Activated CD4-positive, alpha-beta T cell treated with anti-CD3 and anti-CD28 coated beads, Interleukin-2, amount 10 ng/mL, durations not matched to agents 7 days and 5 days (primary cell): ENCODE measurements at places on chromosomes 11 and 22.

GRCh38 chr11:73242251-73243092, 24.4 kb downstream of the P2RY2 start:
- DNase-seq, result peak; percentile 78

- DNase-seq, result no peak
These were observed 4.8 kb upstream of the ELFN2 start for GRCh38 chr22:37431801-37432707.

- no peak for DNase-seq
These were observed 34.4 kb upstream of the HEPHL1 start for GRCh38 chr11:93986716-93987115.

DNA sequence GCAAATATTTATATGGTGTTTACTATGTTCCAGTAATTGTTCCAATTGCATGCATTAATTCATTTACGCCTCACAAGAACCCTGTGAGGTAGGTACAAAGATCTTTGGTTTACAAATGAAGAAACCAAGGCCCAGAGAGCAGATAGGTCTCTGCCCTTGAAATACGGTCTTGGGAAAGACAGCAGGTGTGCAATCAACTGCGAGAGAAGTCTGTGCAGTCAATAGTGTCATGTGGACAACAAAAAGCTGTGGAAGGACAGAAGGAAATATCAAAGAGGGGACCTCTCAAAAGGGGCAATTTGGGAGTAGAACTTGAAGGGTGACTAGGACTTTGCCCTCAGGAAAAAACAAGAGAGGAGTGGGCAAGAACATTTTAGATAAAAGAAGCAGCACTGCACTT, 8.9 kb downstream of the CNTF start:
- no peak for DNase-seq

DNA sequence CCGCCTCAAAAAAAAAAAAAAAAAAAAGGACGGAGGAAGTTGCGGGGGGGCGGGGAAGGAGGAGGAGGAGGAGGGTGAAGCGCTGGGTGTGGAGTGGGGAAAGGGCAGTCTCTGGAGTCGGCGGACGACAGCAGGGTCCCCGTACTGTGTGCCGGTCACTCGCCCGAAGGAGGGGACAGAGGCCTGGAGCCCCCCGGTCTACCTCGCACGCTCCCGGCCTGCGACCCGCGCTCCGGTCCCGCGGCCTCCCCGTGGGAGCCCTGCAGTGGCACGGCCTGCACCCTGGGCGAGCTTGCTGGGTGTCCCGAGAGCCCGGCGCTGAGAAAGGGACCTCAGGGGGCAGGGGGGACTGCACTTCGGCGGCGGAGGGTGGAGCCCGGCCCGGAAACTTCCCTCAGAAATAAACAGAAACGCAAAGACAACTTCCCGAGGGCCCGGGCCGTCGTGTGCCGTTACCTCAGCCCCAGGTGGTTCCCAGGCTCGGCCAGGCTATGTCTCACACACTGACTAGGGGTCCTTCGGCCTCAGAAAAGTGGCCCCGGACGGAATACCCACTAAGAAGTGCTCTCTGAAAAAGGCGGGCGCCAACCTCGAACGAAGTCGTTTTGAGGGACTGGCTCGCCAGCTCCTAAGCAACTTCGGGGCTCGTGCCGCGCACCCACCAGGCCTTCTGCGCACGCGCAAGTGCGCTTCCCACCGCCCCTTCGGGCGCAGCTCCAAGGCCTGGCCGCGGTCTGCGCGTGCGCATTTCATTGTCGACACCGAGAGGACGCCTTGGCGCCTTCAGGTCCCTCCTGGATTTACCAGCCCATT, at the start of gene MAJIN:
MAJIN (minus strand) TSS at position 688 of the 813 bp plus-strand sequence. CDS start 12,703 bp downstream, outside the sequence.
- peak; percentile 90 for DNase-seq

- no peak for DNase-seq
These were observed 1.1 kb downstream of the CABP7 start for GRCh38 chr22:29720811-29721323.

- no peak for DNase-seq
These were observed 1432.4 kb downstream of the FAM181B start for GRCh38 chr11:81301166-81301830.

DNA sequence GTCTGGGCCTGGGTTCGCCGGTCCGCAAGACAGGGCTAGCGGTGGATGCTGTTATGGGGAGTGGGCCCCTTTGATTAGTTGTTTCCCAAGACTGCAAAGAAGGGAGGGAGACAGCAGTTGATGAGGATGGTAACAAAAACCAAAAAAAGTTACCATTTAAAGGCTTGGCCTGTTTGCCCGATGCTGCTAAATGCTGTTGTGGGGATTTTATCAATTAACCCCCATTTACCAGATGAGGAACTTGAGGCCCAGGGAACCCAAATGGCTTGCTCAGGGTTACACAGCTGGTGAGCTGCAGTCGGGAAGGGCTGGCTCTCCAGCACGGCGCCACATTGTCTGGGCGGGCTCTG, 3.4 kb downstream of the TRPT1 start:
- no peak for DNase-seq

GRCh38 chr22:49026494-49027367, 800.9 kb downstream of the BRD1 start:
- no peak for DNase-seq

GRCh38 chr11:120509346-120510053, 2.0 kb upstream of the GRIK4 start:
- no peak for DNase-seq

- DNase-seq, result peak; percentile 62
These were observed 104.7 kb downstream of the ETS1 start for GRCh38 chr11:128482512-128483191.

DNA sequence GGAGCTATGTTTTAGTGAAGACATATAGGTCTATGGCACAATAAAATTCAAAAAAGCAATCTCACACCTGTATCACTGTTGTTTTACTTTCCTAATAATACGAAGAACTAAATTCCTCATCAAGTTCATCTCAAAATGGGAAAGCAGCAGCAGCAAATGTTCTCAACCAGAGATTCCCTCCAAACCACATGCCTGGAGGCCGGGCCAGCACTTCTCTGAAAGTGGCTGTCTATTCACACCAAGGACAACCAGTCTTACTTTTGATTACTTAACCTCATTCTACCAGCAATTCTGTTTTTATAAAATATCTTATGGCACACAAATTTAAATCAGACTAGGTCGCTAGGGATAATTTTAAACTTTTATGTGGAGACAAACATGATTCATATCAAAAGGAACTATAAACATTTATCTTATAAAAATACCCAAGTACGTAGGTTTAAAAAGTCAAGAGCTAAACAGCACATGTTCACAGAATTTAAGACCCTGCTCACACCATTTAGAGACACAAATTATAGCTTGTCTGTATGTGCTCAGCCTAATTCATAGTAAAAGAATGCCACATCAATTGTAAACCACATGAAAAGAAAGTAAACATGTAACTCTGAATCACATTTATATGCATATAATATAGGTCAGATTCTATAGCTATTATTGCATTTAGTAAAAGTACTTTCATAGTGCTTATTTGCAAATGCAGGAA, 46.1 kb downstream of the RRAS2 start:
- DNase-seq, result no peak

- no peak for DNase-seq
These were observed 26.8 kb downstream of the PAK1 start for GRCh38 chr11:77446911-77447629.

DNA sequence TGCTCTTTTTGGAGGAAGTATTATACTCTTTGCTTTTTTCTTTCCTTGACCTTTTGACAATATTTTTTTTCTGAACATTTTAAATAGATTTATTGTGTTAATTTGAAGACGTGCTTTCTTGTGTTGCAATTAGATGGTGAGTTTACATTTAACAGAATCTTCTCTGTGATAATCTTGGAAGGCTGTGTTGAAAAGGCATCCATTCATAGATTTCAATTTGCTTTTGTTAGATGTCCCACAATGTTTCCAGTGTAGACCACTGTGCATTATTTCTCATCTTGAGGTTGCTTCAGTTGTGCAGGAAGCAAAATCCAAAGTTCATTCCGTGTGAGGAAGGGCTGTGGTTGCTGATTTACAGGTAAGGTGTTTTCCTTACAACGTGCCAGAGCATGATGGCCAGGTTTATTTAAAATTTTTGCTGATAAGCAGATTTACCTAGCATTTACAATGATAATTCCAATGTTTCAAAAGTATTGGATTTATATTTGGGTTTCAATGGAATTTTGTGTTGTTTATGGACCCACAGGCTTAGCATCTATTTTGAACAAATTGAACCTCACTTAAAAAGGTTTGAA, 4.1 kb upstream of the OR5J2 start:
- no peak for DNase-seq

GRCh38 chr22:36775586-36775963, 344 bp downstream of the IFT27 start:
- peak; percentile 60 for DNase-seq

DNA sequence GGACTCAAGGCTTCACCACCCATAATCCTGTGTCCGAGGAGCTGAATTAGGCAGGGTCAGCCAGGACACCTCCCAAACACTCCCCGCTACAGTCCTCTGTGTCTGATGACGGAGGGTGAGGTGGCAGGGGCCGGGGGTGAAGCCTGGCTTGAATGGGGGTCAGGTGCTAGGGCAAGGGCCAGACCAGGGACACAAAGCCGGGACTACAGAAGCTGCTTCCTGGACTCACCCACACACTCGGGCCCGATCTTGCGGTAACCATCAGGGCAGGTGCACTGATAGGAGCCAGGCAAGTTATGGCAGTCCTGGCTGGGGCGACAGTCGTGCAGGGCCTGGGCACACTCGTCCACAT, 2.3 kb downstream of the EFEMP2 start:
- no peak for DNase-seq

DNA sequence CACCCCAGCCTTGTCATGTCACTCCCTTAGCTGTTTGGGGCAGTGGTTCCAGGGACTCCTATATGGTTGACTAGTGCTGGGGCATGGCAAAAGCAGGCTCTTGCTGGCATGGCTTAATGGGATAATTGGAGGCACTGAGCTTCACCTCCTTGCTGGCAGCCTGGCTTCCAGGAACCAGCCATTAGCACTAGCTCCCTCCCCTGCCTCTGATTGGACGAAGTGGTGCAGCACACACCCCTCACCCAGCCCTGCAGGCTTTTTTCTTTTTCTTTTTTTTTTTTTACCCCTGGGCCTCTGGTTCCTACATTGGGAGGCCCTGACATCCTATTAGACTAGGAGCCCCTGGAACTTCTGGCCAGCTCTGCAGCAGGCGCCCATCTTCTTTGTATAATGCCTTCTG, 18.6 kb downstream of the PHLDB1 start:
- no peak for DNase-seq

- no peak for DNase-seq
These were observed 61.7 kb downstream of the ME3 start for GRCh38 chr11:86610559-86611341.

- peak; percentile 31 for DNase-seq
These were observed 12.8 kb upstream of the CLPB start for GRCh38 chr11:72446929-72447769.

- DNase-seq, result no peak
These were observed 494.2 kb downstream of the FAM181B start for GRCh38 chr11:82239498-82239897.

GRCh38 chr11:22461626-22462025, 123.4 kb downstream of the SLC17A6 start:
- DNase-seq, result no peak

GRCh38 chr22:44885806-44886360, 123.9 kb downstream of the PHF21B start:
- no peak for DNase-seq

GRCh38 chr11:128692753-128693415, 988 bp upstream of the FLI1 start:
- peak; percentile 43 for DNase-seq

GRCh38 chr11:1942558-1943260, 4.4 kb upstream of the MRPL23 start:
- peak; percentile 5 for DNase-seq

GRCh38 chr11:74147199-74147929, 23.4 kb downstream of the C2CD3 start:
- DNase-seq, result no peak

- DNase-seq, result no peak
These were observed at the start of gene MTNR1B for GRCh38 chr11:92969634-92970347. Gene MTNR1B, plus strand, starts transcription at chr11:92969651. Its CDS starts 75 bp downstream, at chr11:92969726.

DNA sequence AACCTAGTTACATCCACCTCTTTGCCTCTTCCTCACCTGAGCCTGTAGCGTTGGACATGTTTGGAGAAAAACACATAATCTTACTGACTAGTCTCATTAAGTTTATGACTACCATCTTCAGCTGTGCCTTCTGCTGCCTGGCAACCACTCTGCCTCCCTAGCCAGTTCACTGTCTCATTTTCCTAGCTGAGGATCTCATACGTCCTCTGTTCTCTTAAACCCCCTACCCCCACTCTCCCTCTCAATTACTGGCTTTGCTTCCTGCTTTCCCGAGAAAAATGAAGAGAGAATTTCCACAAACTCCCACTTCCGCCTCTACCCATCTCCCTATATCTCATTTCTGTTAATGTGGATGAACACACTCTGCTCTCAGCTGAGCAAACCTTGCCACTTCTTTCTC, 239.3 kb upstream of the POU2AF2 start:
- no peak for DNase-seq

DNA sequence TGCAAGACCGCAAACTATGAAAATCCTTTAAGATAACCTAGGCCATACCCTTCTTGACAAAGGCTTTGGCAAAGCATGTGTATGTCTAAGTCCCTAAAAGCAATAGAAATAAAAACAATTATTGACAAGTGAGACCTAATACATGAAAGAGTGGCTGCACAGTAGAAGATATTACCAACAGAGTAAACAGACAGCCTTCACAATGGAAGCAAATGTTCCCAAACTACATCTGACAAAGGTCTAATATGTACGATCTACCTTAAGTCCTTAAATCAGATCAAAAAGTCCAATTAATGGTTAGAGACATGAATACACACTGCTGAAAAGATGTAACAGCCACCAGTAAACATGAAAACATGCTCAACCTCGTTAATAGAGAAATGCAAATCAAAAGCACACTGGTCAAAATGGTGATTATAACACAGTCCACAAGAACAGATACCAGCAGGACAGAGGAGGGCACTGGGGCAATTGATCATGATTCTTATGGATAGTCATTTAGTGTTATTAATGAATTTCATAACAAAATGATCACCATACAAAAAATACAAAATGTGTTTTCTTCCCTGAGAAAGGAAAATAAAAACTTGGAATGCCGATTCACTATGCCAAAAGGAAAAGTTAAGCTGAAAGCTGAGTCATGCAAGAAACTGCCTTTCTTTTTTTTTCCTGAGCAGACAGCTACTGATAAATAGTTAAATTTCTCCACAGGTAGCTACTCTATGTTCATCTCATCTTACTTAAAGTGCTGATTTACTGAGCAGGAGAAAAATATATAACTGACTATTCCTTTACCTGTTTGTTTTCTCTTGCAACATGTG, 102.6 kb upstream of the VPREB1 start:
- no peak for DNase-seq

GRCh38 chr11:72552399-72552910, 118.1 kb upstream of the CLPB start:
- DNase-seq, result no peak
